ENCODE measurements at places on chromosomes 4 and X.

DNA sequence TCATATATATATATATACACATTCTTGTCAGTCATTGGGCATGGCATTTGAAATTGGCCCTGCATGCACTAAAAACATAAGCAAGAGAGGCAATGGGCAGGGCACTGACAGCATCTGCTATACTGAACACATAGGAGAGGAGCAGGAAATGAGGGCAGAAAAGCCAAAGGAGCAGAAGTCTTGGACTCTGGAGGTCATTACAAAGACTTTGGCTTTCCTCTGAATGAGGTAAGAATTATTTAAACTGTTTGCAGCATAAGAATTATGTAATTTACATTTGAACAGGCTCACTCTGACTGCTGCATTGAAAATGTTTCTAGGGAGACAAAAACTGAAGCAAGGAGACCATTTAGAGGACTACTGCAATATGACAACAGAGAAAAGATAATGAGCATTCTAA, 396.5 kb downstream of the PRDM5 start:
- ATAC-seq: no peak

DNA sequence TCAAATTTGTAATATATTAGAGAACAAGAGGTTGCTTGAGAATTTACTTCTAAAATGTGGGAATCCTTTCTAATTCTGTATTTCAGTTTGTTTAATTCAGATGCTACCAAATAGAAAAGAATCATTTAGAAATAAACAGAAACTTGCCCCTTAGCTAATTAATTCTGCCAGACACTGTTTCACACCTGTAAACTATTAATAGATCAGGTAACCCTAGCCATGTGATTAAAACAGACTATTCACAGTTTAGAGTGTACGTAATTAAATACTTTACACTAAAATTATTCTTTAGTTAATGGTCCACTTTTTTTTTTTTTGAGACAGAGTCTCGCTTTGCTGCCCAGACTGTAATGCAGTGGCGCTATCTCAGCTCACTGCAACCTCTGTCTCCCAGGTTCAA, 124.0 kb downstream of the PTPN13 start:
- ATAC-seq: no peak

- no peak for ATAC-seq
Measured at GRCh38 chr4:158313566-158313965, 103.3 kb downstream of the TMEM144 start.

DNA sequence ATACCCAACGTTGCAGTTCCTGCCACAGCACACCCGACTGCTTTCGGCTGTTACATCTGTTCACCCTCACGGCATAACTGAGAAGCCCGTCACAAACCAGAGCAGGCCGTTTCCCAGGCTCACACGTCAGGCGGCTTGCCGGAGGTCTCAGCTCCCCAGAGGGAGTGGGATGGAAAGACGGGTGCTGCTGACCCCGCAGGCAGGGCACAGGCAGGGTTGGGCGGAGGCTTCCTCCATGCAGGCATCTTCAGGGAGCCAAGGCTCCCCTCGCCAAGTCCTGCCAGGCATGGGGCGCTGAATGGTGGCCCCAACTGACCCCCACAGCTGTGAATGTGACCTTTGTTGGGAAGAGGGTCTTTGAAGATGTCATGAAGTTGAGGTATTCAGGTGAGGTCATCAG, 57.5 kb downstream of the ACOX3 start:
- ATAC-seq: no peak

DNA sequence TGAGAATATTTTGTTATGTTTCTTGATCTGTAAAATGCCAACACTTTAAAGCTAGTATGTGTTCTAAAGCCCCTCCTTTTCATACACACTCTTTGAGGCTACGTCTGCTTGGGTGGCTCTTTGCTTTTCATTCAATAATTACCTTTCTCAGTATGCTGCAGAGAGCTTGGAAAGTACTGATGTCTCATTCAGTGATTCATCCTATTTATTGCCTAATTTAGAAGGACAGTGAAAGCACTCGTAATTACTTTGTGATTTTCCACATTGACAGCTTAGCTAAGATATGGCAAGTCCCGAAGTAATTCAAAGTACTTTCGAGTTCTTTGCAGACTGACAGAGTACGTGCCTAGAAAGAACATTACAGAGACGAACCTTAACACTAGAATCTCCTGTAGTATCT, 57.2 kb downstream of the BMP15 start:
- ATAC-seq: no peak

- ATAC-seq: no peak
Measured at GRCh38 chrX:45774961-45775360, 574.3 kb upstream of the DIPK2B start.

- ATAC-seq: no peak
Measured at GRCh38 chr4:111952688-111953087, 192.6 kb upstream of the FAM241A start.
